ENCODE measurements at places on chromosomes 2 and 18.

DNA sequence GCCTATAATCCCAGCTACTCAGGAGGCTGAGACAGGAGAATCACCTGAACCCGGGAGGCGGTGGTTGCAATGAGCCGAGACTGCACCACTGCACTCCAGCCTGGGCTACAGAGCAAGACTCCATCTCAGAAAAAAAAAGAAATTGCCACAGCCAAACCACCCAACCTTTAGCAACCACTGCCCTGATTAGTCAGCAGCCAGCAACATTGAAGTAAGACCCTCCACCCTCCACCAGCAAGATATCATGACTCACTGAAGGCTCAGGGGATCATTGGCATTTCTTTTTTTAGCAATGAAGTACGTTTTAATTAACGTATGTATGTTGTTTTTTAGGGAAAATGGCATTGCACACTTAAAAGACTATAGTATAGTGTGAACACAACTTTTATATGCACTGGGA lies 349.1 kb upstream of the ACVR2A start:
- DNase-seq: no peak

DNA sequence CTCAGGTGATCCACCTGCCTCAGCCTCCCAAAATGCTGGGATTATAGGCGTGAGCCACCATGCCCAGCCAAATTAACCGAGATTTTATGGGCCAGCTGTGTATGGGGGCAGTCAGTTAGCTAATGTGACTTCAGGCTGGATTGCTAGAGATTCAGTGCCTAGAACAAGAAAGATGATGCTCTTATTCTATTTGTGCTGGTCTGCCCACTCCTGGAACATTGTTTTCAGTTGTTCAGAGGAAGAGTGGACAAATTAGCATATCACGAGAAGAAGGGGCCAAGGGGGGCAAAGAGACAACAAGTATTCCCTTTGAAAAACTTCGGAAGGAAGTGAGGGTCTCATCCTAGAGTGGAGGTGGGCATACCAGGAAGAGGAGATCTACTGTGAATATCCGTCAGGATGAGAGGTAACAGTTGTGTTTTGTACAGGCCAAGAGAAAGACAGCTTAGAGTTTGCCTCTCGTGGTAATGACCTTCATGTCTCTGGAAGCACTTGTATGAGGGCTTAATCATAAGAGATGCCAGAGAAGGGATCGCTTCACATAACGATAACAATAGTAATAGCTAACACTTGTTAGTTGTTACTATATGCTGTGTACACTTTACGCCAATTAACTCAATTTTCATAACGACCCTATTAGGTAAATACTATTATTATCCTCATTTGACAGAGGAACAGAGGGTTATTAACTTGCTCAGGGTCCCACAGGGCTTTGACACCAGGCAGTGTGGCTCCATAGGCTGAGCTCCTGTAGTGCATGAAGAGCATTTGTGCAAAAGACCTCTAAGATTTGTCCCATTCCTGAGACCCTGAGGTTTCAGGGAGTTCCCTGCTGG lies 138.3 kb downstream of the DDX1 start:
- no peak for DNase-seq

DNA sequence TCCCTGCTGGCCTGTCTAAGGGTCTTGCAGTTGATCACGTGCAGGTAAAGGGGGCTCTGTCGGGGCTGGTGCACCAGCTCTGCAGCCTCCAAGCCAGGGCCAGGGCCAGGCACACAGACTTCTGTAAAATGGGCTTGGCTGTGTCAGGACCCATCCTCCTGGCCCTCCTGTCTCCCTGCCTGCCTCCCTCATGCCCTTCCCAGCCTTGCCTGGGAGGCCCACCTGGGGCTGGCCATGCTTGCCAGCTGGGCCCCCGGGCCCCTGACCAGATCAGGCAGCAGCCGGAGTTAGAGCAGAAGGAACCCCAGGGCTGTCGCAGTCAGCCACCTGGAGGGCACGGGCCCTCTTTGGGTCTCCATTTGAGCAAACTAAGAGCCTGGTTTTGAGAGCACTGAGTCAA lies 2.0 kb downstream of the SLC66A3 start:
- no peak for DNase-seq

GRCh38 chr2:140596447-140596846 lies 1534.4 kb downstream of the LRP1B start:
- no peak for DNase-seq

DNA sequence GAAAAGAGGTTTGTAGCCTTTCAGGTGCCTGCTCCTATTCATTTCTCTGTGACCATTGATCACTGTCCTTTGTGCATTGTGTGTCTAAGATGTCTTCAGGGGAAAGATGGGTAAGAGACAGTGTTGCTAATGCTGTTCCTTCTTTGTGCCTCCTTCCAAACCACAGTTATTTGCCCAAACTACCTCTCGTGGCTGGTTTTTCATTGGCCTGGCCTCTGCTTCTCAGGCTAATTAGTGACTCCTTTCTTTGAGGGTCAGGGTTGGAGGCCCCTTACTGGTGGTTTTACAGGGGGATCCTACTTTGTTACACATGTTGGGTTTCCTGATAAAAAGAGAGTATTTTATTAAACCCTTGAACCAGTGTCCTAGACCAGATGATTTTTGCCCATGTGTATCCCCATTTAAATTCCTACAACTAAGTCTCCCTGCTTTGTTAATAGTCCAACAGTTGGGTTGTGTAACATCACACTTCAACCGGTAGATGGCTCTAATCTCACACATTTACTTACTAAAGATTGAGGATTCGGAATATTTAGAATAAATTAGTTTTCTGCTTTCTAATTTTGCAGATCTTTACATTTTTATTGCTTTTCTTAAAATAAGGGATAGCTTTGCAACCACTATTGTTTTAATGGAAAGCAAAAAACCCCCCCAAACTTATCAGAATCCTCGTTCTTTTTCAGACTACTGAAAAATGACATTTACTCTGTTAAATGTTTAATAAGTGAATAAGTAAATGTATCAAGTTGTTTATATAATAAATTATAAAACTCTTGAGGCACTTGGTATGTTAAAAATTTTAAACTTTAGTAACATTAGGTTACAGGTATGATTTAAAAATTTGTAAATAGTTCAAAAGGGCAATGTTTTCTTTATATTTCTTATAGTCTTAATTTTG lies 2.4 kb downstream of the MARS2 start:
- DNase-seq: peak; percentile 4

- DNase-seq: peak; percentile 64
Observed at GRCh38 chr2:8525582-8526402, 156.1 kb upstream of the ID2 start.

DNA sequence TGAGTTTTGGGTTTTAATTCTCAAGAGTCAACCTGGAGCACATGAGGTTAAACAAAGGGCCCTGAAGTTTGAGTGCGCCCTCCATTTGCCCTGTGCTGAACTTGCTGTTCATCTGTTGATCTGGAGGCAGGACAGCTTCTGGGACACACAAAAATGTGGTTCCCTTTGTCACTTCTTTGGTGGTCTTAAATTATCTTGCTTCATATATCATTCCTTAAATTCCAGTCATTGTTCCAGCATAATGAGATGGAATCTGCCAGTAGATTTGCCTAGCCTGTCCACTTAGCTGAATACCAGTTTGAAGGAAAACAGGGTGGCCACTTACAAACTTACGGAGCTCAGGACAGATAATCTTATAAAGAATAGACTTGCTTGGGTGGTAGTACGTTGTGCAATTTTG lies 916 bp downstream of the CETN1 start:
- DNase-seq: no peak

DNA sequence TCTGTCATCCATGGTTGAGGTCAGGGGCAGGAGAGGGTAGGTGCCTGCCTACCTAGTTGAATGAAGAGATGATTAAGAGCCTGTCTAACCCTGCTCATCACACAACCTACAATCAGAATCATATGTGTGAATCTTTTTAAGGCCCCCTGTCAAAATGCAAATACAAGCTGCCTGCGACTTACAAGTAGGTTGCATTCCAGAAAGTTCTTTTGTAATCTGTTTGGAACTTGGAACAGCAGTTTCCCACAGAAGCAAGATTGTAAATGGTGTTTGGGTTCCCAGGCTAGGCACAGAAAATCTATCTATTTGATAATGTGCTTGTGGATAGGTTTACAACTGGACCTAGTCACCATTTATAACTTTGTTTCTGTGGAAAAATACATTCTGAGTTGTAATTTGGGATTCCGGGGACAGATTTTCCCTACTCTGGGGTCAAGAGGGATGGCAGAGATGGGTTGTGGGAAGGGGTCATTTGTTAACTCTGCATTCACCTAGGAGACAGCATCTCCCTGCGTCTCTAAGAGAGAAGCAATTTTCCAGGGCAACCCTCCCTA lies 4.4 kb downstream of the LIPG start:
- no peak for DNase-seq
